ENCODE measurements at places on chromosomes 13 and 19.

GRCh38 chr13:112985803-112986408, 16.9 kb downstream of the MCF2L start:
- DNase-seq: no peak

DNA sequence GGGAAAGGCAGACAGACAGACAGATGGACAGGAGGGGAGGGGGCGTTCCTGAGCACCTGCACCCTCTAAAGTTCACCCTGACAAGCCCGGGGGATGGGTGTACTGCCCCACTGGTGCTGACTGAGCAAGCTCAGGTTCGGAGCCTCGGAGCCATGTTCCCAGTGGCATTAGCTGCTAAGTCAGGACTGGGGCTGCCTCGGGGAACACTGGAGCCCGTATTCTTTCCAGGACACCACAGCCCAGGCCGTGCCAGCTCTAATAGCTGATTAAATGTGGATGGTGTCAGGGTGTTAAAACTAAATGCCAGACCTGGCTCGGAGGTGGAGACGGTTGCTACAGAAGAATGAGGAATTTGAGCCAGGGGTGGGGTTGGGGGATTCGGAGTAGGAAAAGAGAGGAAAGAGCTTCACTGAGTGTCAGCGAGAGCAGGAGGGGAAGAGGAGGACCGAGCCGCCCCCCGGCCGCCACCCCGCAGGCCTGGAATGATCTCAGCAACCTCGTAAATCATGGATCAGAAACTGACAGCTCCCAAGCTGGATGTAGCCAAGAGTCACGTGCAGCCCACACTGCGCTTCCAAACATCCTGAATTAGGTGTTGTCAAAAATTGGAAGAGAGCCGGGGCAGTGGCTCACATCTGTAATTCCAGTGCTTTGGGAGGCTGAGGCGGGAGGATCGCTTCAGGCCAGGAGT, 10.4 kb downstream of the MAP2K2 start:
- DNase-seq: no peak

- no peak for DNase-seq
These were observed 11.5 kb downstream of the MYH14 start for GRCh38 chr19:50214699-50215543.

DNA sequence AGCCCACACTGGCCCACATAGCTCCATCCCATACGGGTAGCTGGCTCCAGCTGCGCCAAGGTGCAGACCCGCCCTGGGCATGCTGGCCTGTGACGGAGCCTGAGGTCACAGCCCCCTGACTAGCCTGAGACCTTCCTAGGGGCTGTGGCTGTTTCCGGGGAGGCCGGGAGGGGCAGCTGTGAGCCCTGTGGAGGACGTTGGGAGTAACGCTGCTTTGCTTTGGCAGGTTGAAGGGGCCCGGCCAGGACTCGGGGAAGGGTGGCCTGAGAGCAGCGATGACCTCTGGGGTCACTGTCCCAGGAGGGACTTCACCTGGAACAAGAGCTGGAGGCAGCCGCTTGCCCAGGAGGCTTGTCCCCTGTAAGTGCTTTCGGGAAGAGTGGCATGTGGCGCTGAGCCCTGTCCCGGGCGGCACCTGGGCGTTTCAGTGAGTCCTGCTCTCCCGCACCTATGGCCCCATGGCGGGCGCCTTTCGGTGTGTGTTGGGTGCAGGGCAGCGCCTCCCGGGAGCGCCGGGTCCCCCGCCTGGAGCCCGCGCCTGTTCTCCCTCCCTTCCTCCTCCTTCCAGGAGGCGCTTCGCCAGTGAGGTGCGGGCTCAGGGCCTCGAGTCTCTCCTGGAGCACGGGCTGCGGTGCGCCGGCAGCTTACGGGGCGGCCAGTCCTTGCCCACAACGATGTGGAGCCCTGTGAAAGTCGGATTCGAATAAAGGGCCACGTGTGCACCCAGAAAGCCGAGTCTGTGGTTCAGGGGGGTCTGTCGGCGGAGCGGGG, 1.1 kb upstream of the FAM174C start:
- no peak for DNase-seq

DNA sequence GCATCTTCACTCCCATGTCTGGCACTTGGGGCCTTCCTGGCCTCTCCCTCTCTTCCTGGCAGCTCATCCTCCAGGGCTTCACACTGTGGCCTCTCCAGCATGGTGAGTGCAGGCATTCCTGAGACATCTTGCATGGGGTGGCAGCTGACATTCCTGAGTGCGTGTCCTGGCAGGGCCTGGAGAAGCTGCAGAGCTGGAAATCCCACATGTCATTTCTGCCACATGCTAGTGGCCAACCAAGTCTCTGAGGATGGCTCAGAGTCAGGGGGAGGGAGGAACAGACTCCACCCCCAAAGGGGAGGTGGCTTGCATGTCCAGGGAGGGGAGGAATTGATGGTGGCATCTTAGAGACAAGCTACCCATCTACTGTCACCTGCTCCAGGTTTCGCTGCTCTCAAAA, 41.6 kb upstream of the AMER2 start:
- no peak for DNase-seq

DNA sequence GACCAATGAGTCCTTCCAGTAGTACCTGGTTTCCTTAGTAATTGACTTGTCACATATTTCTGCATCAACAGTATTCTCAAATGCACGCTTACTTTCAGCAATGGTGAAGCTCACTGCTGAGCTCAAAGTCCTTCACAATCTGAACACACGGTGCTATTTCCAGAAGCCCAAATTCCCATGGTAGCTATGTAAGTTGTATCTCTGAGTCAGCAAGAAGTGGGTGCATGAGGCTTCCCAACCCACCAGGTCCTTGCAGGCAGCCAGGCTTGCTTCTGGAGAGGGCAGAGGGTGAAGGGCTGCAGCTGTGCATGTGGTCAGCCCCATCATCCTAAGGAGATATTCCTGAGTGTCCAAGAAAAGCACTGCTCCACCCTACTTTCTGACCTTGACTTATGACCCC, 25.7 kb downstream of the COL4A2 start:
- no peak for DNase-seq

DNA sequence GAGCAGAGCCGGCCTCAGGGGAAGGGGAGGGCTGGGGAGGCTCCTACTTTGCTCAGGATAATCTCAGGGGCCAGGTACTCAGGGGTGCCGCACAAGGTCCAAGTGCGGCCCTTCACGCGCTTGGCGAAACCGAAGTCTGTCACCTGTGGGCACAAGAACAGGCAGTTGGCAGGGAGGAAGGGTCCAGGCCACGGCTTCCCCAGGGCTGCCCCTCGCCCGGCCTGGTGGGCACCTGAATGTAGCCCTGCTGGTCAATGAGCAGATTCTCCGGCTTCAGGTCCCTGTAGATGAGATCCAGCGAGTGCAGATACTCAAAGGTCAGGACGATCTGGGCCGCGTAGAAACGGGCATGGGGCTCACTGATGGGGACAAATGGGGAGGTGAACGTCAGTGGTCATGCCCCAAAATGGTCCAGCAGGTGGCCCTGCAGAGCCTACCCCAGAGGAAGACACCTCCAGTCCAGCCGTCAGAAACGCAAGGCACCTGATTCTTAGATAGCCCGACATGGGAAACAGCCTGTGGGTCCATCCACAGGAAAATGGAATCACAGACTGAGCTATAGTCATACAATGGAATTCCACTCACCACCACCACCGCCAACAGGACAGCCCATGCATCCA, 7.1 kb upstream of the SAMD1 start:
- DNase-seq: no peak

Measured in stimulated activated CD8-positive, alpha-beta memory T cell treated with anti-CD3 and anti-CD28 coated beads, Interleukin-2, amount 100 ng/mL, for 1 hour (primary cell).